ENCODE measurements at places on chromosomes 7 and 10.

DNA sequence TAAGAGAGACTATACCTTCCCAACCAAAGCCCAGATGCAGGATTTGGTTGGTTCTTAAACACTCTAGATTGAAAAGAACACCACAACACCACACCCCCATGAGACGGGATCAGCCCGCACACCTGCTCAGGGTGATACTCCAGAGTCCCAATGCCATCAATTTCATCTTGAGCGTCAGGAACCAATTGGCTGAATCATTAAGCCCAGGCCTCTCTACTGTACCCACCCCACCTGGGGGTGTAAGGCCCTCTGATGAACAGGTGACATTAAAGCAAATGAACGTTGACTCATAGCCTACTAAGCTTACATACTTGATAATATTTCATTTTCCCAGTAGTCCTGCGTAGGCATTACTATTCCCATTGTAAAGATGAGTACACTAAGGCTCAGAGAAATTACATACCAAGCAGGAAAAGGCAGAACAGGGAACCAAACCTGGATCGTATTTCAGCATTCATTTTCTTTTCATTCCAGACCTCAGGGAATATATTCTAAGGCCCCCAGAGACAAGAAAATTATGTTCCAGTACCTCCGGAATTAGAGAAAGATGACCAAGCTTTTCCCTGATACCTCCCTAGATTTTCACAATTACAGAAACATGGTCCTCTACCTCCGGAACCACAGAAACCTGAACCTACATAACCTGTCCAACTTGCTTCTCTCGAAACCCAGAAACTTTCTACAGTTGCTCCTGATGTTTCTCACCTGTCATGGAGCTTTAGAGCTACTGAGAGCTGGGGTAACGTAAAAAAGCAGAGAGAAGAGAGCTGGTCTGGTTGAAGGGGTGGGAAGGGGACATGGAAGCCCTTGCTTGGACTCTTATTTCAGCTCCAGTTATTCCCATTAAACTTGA is 43.1 kb upstream of the KDM7A start:
- DNase-seq = peak; percentile 23

- DNase-seq = no peak
Observed at GRCh38 chr10:133396035-133396624, 2.2 kb downstream of the MTG1 start.

- no peak for DNase-seq
Observed at GRCh38 chr10:62047228-62047892, 145.9 kb downstream of the ARID5B start.

GRCh38 chr10:123038782-123039631 is 30.2 kb downstream of the ACADSB start:
- DNase-seq = no peak

- no peak for DNase-seq
Observed at GRCh38 chr7:155322530-155322929, 24.9 kb downstream of the INSIG1 start.

- DNase-seq = no peak
Observed at GRCh38 chr7:465710-466400, 53.8 kb downstream of the PDGFA start.

- DNase-seq = peak; percentile 72
Observed at GRCh38 chr10:88114368-88114767, 250.9 kb downstream of the PTEN start.

DNA sequence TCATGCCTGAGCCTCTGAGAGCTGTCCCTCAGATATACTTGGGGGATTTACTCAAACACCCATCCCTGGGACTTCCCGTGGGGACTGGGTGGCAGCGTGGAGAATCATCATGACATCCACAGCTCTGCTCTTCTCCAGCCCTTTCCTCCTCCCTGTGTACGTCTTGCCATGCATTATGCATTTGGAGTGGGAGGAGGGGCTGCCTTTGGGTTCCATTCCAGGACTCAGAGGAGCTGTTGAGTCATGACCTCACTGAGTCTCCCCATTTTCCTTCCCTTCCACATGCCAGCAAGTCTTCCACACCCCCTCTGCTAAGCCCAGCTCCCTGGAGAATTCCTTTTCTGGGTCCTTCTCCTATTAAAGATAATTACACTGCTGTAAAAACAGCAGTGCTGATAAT is 480.7 kb downstream of the SORCS3 start:
- DNase-seq = no peak

DNA sequence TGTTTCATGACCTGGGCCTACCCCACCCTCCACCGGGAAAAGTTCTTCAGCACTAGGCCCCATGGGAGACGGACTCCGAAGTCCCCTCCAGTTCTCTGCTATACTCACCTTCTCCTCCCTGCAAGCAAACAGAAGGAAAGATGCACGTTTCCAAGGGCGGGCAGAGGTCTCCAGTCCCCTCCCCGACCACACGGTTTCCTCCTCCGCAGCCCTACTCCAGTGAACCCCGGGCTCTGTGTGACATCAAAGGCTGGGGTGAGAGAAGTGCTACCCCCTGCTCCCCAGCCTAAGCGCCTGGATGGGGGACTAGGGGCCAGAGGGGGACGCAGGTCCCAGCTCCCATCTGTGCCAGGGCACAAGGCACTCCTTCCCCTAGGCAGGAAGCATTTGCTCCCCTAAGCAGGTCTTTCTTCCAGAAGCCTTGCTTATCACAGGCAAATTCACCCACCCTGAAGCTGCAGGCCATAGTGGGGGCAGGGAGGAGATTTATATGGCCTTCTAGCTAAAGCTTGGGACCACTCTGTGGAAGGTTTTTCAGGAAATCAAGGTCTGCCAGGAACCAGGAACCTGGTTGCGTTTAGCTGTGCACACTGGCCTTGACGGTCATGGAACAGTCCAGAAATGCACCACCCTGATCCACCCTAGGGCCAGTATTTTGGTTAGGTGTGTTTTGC is 52.8 kb downstream of the ASB13 start:
- DNase-seq = no peak

GRCh38 chr7:1743481-1744230 is 73.6 kb downstream of the ELFN1 start:
- DNase-seq = no peak

- DNase-seq = peak; percentile 59
Observed at GRCh38 chr10:21528236-21529031, 3.0 kb upstream of the SKIDA1 start.

- DNase-seq = no peak
Observed at GRCh38 chr7:127667017-127667670, 15.2 kb downstream of the SND1 start.

DNA sequence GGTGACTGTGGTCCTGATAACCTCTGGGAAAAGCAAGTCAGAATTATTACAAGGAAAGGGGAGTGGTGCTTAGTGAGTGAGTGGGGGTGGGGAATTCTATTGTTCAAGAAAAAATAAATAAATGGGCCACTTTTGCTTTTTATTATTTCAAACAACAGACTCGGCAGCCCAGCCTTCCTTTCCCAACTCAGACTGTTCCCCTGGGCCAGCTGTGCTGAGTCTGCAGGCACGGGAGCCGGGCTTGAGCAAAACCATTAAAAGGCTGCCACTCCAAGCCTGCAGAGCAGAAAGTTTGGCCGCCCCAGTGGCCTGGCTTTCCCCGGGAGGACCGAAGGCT is 90.0 kb downstream of the PLXNA4 start:
- DNase-seq = no peak

DNA sequence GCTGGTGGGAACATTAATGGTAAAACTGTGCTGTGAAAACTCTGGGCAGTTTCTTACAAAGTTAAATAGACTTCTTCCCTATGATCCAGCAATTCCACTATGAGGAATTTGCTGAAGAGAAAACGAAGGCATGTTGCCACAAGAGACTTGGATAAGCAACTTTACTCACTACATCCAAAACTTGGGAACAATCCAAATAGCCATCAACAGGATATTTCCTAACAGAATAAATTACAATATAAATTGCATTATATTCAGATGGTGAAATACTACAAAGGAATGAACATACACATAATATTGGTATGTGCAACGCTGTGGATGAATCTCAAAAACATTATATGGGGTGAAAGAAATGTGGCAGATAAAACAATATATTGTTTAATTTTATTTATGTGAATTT is 21.4 kb upstream of the MKI67 start:
- DNase-seq = no peak

GRCh38 chr7:66921396-66921917 is 432 bp downstream of the TMEM248 start:
- DNase-seq = no peak

DNA sequence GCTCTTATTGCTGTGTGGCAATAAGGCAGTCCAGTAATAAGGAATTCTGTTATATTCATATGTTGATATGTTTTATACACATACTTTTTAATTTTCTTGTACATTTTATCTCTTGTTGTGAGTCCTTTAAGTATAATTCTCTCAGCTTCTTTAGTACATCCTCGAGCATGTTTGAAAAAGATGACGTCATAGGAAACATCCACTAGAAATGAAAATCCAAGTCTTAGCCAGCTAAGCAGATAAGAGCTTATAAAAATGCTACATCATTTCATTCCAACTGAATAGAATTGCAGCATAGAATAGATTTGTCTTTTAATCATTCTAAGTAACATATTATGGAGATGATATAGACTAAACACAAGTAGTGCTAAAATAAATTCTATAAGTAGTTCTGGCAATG is 283.7 kb upstream of the FZD1 start:
- DNase-seq = no peak

DNA sequence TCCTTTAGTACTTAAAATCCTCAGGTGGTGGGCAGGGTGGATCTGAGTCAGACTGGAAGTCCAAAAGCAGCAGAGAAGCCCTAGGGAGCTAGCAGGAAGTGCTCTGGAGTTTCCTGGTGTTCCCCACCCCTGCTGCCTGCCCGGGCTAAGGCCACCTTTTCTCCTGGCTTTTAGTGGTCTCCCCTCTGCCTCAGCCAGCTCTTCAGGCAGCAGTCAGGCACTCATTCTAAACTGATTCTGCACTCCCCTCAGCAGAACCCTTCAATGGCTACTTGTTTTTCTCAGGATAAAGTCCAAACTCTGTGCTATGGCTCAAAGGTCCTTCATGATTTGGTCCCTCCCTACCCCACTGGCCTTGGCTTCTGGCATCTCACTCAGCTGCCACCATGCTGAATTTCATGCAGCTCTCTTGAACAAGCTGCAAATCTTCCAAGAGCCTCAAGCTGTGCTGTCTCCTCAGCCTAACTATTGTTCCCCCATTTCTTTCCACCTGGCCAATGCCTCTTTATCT is 28.9 kb upstream of the DNMBP start:
- DNase-seq = no peak

GRCh38 chr10:94025806-94026205 is 32.1 kb downstream of the PLCE1 start:
- DNase-seq = no peak

DNA sequence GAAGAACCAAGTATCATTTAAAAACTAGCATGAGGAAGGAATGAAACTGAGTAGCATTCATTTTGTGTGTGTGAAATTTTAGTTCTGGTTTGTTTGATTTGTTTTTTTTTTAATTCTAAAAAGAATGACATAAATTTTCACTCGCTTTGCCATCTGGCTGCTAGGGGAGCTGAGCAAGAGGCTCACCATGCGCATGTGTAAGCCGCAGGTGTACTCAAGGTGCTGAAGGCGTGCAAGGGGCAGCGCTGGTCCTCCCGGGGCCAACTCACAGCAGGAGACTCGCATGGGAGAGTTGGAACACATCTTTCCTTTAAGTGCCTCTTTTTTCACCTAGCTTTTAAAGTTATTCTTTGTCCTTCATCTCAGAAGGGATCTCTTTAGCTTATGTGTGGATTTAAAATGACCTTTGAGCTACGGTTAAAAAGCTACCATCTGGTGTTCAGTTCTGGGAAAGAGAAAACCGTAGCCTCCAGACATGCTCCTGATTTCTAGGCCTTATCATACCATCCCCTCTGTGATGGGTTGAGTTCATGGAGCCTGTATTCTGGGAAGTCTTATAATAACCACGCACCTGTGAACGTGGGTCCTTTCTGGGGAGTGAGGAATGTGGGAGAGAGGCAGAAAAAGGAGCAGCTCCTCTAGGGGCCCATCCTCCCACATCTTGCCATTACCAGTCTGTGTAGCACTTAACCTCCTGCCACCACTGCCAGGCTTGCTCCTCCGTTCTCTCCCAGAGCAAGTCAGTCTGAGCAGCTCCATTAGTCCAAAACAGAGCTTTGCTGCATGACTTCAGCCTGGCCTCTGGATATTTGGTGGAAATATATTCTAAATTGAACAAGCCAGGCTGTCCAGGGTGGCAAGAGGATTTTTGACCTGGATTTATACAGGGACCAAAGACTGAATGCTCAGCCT is 61.9 kb downstream of the KLHDC10 start:
- no peak for DNase-seq

DNA sequence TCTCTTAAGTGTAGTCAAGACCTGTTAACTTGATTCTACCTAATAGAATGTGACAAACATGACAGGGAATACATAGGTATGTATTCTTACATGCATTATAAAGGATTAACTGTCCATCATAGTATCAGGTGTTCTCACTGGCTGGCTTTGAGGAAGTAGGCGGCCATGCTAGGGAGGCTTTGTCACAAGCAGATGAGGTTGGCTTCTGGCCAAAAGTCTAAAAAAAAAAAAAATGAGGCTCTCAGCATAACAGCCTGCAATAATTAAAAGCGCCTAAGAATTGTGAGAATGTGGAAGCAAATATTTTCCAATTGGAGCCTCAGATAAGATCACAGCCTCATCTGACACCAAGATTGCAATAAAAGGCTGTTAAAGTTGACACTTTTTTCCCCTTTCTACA is 1256.8 kb upstream of the SORCS1 start:
- no peak for DNase-seq

DNA sequence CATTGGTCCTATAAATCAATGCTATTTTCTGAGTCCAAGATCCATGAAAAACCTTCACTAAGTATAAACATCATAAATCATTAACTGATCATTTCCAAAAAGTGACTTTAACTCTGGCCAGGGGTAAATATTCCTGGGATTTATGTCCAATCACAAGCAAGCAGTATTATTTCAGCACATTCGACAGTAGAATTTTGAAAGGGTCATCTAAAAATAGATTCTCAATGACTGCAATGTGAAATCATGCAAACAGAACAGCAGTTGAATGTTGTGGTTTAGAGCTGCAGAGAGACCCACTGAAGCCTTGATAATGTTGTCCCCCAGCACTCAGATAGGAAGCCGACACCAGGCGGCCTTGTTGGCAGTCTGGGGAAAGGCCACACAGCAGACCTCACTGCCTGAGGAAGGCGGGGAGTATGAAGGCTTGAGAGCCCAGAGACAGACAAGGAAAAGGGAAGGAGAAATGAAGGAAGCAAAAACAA is 38.1 kb downstream of the FAM107B start:
- no peak for DNase-seq

- DNase-seq = no peak
Observed at GRCh38 chr7:75656740-75657139, 82.0 kb downstream of the HIP1 start.

DNA sequence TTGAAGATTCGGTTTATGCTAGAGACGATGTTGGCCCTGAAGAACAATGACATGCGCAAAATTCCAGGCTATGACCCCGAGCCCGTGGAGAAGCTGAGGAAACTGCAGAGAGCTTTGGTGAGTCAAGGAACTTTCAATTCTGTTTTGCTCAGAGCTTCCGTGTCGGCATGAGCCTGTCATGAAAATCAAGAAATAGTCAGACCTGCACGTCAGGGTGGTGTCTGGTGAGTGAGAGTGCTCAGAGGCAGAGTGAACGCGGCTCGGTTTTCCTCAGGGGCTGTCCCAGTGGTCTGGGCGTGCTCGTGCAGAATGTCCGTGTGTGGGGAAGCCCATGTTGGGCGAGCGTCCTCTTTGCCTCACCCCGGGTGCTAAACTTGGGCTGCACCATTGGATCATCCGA is 12.6 kb downstream of the NOM1 start:
- no peak for DNase-seq

GRCh38 chr7:8437606-8438005 is 4.2 kb downstream of the NXPH1 start:
- DNase-seq = no peak

- no peak for DNase-seq
Observed at GRCh38 chr7:101880282-101881054, 63.0 kb downstream of the CUX1 start.
